Endothelial cell (in vitro differentiated cells): ENCODE measurements at places on chromosomes 3 and 15.

DNA sequence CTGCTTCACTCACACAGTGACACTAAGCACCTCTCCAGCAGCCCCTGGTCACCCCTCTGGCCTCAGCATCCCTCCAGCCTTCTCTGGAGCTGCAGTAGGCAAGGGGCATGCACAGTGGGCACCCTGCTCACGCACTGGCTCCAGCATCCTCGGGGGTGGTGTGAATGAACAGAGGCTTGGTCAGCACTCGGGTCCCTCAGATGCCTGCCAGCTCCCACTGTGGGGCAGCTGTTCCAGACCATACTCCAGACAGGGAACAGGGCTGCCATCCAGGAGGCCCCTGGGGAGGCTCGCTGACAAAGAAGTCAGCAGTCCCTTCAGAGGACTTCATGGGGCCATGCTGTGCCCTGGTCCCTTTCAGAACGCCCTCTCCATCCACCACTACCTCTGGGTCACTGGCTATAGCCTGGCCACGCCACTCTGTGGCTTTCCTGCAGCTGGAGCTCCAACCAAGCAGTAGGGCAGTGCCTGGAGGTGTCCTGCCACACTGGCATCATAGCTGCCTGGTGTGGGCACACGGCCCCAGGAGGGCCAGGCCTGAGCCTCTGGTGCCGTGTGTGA lies 26.3 kb downstream of the ALS2CL start:
- no peak overlapping the region for H3K27ac ChIP-seq
- DNase-seq, result no peak
- no peaks in the 10 kb centered on the region for H3K4me1 ChIP-seq

DNA sequence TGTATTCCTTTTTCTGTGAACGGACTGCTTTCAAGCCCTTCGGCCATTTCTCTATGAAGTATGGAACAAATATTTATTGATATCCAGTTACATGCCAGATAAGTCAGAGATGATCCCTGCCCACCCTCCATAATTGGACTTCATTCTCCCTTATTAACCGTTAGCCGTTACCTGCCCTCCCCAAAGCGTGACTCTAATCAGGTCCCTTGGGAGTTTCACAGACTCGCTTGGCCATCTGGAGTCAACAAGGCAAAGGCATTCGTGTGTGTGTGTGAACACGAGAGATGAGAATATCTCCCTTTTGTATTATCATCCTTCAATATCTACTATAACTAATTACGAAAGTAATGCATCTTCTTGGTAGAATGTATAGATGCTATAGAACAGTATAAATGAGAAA lies 314.5 kb downstream of the TLE3 start:
- H3K27me3 ChIP-seq, result no peaks in the 10 kb centered on the region
- no peak overlapping the region for H3K27ac ChIP-seq
- H3K4me1 ChIP-seq, result peaks cover 4% of the 10 kb centered on the region
- no peak for DNase-seq

- H3K4me1 ChIP-seq, result peaks cover 30% of the 10 kb centered on the region
- peak overlapping the region; percentile 9 for H3K27ac ChIP-seq
- no peak overlapping the region for H3K4me3 ChIP-seq
- H3K36me3 ChIP-seq, result no peaks in the 10 kb centered on the region
- DNase-seq, result no peak
These were observed 122.3 kb downstream of the PTPRG start for GRCh38 chr3:61683549-61684236.

GRCh38 chr3:184345317-184346144 lies 8.1 kb downstream of the FAM131A start:
- peaks cover 10% of the 10 kb centered on the region for H3K27me3 ChIP-seq
- H3K4me1 ChIP-seq, result peaks cover 20% of the 10 kb centered on the region
- H3K4me3 ChIP-seq, result peak overlapping the region; percentile 42
- H3K27ac ChIP-seq, result peak overlapping the region; percentile 24
- H3K36me3 ChIP-seq, result peaks cover 34% of the 10 kb centered on the region
- peak; percentile 58 for DNase-seq

- H3K4me1 ChIP-seq, result peaks cover 57% of the 10 kb centered on the region
- H3K27me3 ChIP-seq, result peaks cover 1% of the 10 kb centered on the region
- no peak overlapping the region for H3K27ac ChIP-seq
- peaks cover 28% of the 10 kb centered on the region for H3K36me3 ChIP-seq
- H3K4me3 ChIP-seq, result no peak overlapping the region
- no peak for DNase-seq
These were observed 71.0 kb downstream of the CCK start for GRCh38 chr3:42194943-42195510.

DNA sequence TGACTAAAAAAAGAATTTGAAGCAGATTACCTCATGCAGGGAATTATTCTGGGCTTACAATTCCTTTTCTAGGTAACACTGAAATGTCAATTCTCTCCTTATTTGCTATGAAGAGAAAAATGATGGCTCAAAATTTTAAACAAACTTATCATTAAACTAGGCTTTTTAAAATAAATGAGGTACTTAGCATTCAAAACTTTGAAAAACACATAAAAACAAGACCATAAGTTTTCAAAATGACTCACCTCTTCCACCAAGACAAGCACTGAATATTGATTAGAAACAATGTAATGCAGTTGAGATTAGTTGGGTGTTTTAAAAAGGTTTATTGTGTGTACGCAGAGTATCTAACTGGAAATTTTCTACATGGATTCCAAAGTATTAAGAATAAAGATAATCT lies 154.6 kb downstream of the ADAM10 start:
- no peak overlapping the region for H3K27ac ChIP-seq
- peaks cover 2% of the 10 kb centered on the region for H3K27me3 ChIP-seq
- H3K4me1 ChIP-seq, result peaks cover 4% of the 10 kb centered on the region

GRCh38 chr3:8529738-8530525 lies 28.3 kb downstream of the LMCD1 start:
- peaks cover 2% of the 10 kb centered on the region for H3K27me3 ChIP-seq
- no peak overlapping the region for H3K4me3 ChIP-seq
- H3K27ac ChIP-seq, result no peak overlapping the region
- H3K4me1 ChIP-seq, result peaks cover 11% of the 10 kb centered on the region

DNA sequence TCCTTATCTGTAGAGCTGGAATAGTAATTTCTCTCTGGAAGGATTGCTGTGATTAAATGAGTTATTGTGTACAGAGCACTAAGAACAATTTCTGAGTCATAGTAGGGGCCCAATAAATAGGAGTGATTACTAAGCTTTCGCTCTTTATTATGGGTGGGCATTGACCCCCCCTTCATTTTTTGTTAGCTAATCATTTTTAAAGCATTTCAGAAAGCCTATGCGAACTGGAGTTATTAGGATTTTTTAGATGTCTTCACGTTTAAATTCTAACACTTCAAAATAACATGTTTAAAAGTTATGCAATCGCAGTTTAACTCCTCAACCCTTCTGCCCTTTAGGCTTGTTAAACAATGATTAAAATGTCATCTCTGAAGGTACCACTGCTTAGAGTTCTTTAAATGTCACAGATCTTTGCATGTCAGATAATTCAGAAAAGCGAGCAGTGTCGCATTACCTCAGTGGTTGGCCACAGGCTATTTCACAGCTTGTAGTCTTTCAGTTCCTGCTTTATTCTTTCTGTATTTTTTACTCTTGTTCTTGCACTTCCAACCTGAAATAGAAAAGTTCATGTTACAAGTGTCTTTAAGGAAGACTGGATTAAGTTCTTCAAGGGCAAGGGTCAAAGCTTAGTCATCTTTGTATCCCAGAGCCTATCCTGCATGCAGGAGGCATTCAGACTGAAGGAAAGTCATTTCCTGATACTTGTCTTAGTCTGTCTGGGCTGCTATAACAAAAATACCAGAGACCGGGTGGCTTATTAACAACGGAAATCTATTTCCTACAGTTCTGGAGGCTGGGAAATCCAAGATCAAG lies 102.9 kb downstream of the FNDC3B start:
- H3K27me3 ChIP-seq, result peaks cover 3% of the 10 kb centered on the region
- peaks cover 74% of the 10 kb centered on the region for H3K4me1 ChIP-seq
- DNase-seq, result no peak
- H3K27ac ChIP-seq, result peak overlapping the region; percentile 42
- peaks cover 33% of the 10 kb centered on the region for H3K36me3 ChIP-seq
- H3K4me3 ChIP-seq, result peak overlapping the region; percentile 56

GRCh38 chr3:195458316-195458717 lies 15.5 kb upstream of the ACAP2 start:
- peaks cover 3% of the 10 kb centered on the region for H3K4me1 ChIP-seq
- H3K36me3 ChIP-seq, result peaks cover 3% of the 10 kb centered on the region
- peaks cover 3% of the 10 kb centered on the region for H3K27me3 ChIP-seq
- no peak overlapping the region for H3K27ac ChIP-seq
